Cardiac fibroblast (primary cell): ENCODE measurements at places on chromosomes 12 and 14.

GRCh38 chr12:112179916-112180315 is 54.6 kb downstream of the TRAFD1 start:
- no peak for DNase-seq

DNA sequence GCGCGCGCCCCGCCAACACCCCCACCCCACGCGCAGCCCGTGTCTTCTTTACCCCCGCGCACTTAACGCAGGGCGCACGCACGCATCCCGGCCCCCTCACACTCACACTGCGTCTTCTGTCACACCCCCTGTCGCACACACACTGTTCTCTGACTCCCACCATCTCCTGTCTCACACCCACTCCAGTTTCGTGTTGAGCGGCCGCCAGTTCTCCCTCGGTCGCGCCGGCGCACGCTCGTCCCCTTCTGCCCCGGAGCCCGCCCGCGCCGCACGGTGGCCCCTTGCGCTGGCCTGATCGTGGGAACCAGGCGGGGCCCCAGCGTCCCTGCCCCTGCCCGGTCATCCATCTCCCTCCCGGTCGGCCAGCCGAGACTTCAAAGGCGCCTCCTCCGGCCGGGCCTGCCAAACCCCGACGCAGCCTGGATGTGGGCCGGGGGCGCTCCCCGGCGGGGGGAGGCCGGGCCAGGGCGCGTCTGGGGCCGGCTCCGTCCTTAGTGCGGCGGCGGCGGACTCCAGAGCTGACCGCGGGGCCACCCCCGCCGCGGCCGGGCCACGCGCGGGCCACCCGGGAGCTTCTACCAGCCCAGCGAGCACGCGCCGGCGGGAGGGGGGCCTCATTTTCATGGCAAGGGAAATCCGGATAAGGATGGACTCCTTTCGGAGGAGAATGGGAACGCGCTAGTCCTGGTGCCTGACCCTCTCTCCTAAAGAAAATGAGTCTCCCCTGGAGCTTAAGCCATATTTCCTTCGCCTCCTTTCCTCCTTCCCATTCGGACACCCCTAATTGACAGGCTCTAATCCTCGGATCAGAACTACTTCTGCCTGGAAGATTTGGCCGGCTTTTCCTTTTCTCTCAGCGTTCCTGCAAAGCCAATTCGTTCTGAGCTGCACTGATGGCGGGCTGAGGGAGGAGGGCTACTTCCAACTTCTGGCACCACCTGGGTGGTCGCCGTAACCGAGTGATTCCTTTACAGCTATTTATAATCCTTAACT is 82.0 kb upstream of the HMGA2 start:
- peak; percentile 56 for DNase-seq

DNA sequence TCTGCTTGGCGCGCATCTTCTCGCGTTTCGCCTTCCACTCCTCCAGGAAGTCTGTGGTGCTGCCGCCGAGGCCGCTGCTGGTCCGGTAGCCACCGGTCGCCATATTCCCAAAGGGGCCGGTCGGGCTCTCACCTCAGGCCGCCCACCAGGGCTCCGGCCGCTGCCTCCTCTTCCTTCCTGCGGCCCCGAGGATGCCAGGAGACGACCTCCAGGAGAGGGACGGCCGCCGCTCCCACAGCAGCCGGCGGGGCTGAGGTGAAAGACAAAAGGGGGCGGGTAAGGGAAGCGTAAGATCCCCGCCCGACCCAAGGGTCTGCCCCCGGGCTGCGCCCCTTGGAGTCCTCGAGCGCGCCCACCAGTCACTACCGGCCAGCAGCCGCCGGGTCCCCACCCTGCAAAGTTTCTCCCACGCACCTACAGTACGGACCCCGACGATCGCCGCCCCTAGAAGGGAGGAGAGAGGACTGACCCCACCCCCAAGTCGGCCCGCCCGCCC is 574 bp downstream of the PAWR start:
- no peak for DNase-seq

DNA sequence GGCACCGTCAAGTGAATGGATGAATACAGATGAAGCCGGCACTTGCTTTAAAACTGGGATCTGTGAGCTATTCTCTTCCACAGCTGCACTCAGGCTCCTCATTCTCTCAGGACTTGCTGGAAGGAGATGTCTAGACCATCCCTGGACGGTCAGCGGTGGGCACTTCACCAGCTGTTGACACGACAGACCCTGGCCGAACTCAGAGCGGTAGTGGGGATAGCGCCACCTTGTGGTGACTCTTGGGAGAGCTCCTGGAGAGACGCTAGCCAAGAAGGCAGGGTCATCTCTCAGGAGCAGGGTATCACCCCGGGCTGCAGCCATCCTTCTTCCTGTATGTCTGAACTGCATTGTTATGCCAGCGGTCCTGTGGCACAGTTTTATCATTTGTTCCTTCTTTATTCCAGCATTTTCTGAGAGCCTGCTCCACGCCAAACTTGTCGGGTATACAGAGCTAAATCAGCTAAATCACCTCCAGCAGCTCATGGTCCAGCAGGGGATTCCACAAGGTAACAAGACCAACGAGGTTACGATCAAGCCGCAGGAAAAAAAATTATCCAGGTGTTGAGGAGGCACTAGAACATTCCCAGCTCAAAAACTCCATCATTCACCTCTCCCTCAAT is 10.0 kb downstream of the WNT1 start:
- DNase-seq, result peak; percentile 55

GRCh38 chr12:119180380-119181040 is 1.8 kb downstream of the HSPB8 start:
- peak; percentile 73 for DNase-seq

DNA sequence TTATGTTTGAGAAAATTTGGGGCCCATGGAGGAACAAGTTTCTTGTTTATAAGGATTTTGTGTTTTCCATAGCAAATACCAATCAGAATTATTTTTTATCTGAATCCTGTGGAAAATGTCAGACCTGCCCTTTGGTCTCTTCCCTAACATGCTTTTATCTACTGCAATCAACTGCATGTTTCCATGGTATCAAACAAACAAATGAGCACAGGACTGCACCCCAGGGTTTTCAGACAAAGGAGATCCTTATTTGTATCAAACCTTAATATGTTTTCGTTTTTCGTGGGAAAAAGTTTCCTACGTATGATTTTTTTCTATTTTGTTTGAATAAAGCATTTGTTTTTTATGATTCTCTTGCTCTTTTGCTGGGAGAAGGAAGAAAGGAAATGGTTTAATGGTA is 91.1 kb downstream of the GPR135 start:
- DNase-seq, result no peak
